ENCODE measurements at places on chromosomes 13 and 19. TPM values are rescaled to one million over a fixed set of nuclear protein-coding genes. Genes with fewer than 3 reads are reported as not detected.

GRCh38 chr13:49810567-49811526 lies 18.4 kb upstream of the KPNA3 start:
- no peaks in the 10 kb centered on the region for H3K27me3 ChIP-seq
- H3K36me3 ChIP-seq: no peaks in the 10 kb centered on the region
- no peaks in the 10 kb centered on the region for H3K4me1 ChIP-seq

DNA sequence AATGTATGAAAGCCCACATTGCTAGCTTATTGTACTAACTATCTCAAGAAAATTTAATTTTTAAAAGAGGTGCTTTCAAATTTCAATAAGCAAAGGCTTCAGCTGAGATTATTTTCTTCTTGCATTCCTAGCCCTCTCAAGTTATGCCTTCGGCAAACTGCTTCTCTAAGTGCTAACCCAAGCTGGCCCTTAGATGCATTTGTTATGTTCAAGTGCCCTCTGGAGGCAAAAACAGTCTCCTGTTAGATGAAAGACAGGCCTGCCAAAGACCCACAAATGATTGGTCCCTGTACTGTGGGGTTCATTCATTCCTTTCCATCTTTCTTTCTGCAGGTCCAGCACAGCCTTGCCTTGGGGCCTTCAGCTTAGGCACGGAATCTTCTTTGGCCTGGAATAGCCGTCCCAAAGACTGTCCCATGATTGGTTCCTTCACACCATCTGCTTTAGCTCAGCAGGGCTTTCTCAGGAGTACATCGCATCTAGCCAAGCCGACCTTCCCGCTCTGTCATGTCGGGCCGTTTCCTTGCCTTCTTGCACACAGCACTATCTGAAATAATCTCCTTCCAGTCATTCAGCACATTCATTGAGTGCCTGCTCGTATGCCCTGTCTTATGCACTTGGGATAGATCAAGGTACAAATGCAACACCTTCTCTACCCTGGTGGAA lies 26.4 kb upstream of the TPTE2 start:
- DNase-seq: peak; percentile 62
- H3K4me3 ChIP-seq: no peak overlapping the region
- H3K27ac ChIP-seq: no peak overlapping the region
- H3K36me3 ChIP-seq: no peaks in the 10 kb centered on the region
- no peaks in the 10 kb centered on the region for H3K27me3 ChIP-seq

DNA sequence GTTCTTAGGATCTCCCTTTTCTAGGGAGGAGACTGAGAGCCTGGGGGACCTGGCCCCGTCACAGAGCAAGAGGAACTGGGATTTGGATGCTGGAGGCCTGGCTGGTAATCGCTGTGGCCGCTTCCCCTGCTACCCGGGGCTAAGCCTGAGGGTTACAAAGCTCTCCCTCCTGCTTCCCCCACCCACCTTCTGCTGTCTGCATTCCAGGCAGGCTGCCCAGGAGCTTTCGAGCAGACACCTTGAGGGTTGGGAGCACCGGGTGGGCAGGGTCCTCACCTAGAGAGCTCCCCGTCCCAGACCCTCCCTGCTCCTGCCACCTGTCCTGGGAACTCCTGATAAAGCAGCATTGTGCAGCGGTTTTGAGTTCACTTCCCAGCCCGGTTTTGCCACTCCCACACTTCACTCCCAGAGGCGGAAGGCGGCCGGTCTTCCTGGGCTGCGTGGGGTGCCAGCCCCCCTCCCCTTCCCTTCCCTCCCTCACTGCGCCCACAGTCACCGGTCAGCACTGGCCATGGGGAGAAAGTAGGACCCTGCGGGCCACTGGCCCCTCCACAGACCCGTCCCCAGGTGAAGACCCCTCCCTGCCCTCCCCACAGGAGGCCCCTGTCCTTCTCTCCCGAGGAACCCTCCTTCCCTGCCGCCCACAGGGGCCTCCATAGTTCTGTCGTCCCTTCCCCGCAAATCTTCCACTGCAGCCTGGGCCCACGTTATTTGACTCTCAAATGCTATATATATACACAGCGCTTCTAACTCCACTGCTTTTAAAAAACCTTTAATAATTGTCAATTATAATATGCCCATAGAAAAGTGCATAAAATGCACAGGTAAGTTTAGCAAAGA lies 8.1 kb downstream of the PAK4 start:
- no peaks in the 10 kb centered on the region for H3K36me3 ChIP-seq
- H3K27me3 ChIP-seq: no peaks in the 10 kb centered on the region
- H3K4me3 ChIP-seq: no peak overlapping the region
- peak; percentile 48 for DNase-seq

DNA sequence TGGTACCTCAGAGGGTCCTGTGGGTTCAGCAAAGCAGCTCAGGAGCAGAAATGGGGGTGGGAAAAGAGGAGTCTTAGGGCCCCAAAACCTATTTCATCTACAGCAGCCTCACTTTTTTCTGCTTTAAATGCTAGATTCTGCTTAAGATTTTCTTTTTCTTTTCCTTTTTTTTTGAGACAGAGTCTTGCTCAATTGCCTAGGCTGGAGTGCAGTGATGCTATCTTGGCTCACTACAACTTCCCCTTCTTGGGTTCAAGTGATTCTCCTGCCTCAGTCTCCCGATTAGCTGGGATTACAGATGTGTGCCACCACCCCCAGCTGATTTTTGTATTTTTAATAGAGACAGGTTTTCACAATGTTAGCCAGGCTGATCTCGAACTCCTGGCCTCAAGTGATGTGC lies 30.7 kb upstream of the WDFY2 start:
- H3K27ac ChIP-seq: no peak overlapping the region
- H3K4me1 ChIP-seq: no peaks in the 10 kb centered on the region
- H3K4me3 ChIP-seq: no peak overlapping the region
- no peaks in the 10 kb centered on the region for H3K27me3 ChIP-seq
- H3K36me3 ChIP-seq: no peaks in the 10 kb centered on the region

GRCh38 chr13:36337938-36338641 lies 8.1 kb downstream of the SPART start:
- no peak for DNase-seq
- H3K27ac ChIP-seq: peak overlapping the region; percentile 64
- H3K4me3 ChIP-seq: no peak overlapping the region
- H3K4me1 ChIP-seq: peaks cover 64% of the 10 kb centered on the region
- peaks cover 3% of the 10 kb centered on the region for H3K36me3 ChIP-seq

DNA sequence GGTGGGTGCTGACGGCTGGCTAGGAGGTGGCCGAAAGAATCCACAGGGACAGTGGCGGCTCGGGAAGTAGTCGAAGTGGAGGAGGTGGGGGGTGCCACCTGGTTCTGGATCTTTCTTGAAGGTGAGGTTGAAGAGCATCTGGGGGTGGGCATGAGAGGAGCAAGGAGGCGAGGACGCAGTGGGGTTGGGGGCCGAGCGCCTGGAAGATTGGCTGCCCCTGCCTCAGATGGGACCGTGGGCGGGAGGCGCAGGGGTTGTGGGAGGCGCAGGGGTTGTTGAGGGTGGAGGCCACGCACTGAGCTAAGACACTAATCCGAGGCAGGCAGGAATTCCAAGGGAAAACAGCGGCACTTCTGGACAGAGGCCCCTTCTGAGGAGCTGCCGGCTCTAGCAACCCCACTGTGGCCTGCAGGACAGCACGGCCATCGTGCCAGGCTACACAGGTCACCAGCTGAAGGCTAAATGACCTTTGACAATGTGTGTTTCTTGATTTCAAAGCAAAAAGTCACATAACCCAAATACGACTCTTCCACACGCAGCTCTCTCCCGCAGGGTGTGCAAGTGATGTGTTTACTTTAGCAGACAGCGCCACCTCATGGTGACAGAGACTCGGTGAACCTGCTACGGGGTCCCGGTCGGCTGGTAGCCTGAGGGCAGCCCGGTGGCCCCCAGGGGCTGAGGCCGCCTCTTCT lies 44.1 kb upstream of the RANBP3 start:
- no peak overlapping the region for H3K27ac ChIP-seq
- H3K27me3 ChIP-seq: no peaks in the 10 kb centered on the region
- no peaks in the 10 kb centered on the region for H3K36me3 ChIP-seq
- H3K4me3 ChIP-seq: no peak overlapping the region
- peak; percentile 96 for DNase-seq

- peaks cover 90% of the 10 kb centered on the region for H3K27me3 ChIP-seq
- H3K36me3 ChIP-seq: no peaks in the 10 kb centered on the region
- peaks cover 2% of the 10 kb centered on the region for H3K4me1 ChIP-seq
- DNase-seq: no peak
- H3K4me3 ChIP-seq: no peak overlapping the region
Measured at GRCh38 chr19:19209372-19209771, 2.4 kb upstream of the NCAN start.

GRCh38 chr13:73991884-73992283 lies 142.3 kb downstream of the KLF12 start:
- H3K27me3 ChIP-seq: no peaks in the 10 kb centered on the region
- DNase-seq: no peak
- H3K4me1 ChIP-seq: peaks cover 10% of the 10 kb centered on the region
- no peak overlapping the region for H3K27ac ChIP-seq
- H3K4me3 ChIP-seq: no peak overlapping the region

DNA sequence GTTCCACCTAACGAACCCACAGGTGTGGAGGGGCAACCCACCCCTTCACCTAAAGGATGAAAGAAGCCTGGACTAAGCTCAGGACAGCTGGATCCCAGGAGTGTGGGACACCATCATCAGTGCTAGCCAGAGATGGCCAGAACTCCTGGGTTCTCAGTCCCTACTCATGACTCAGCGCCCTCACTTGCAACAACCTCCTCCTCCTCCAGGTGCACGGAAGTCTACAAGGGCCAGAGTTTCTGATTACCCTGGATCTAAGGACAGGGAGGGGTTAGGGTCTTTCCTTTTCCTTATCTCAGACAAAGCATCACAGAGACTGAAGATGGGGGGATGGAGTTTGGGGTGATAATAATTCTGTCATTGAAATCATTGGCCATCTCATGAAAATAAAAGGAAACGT lies 8.0 kb downstream of the TULP2 start:
- H3K4me1 ChIP-seq: no peaks in the 10 kb centered on the region
- DNase-seq: no peak
- no peak overlapping the region for H3K4me3 ChIP-seq
- H3K27ac ChIP-seq: 0 out of 2 replicates have a peak overlapping the region, but pooled peaks have one; percentile 9
- H3K27me3 ChIP-seq: no peaks in the 10 kb centered on the region
- no peaks in the 10 kb centered on the region for H3K36me3 ChIP-seq

DNA sequence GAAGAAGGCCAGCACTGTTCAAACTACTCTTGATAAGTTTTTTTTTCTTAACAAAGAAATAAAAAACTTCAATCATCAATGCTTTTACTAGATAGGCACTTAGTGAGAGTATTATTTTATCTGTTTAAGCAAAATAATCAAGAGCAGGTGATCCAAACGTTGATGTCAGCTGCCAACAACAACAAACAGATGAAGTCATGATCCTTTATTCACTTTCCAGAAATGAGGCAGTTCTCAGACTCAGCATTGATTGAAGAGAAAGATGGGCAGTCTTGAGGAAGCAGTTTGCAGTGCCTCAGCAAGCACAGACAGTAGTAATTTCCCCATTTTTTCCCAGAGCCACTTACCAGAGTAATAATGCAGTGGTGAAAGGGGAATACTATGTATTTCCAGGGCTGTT lies 38.4 kb upstream of the CSNK1A1L start:
- no peaks in the 10 kb centered on the region for H3K27me3 ChIP-seq
- H3K4me1 ChIP-seq: no peaks in the 10 kb centered on the region
- no peaks in the 10 kb centered on the region for H3K36me3 ChIP-seq
- no peak for DNase-seq

GRCh38 chr19:5237939-5238480 lies 102.6 kb downstream of the PTPRS start:
- no peak overlapping the region for H3K27ac ChIP-seq
- no peaks in the 10 kb centered on the region for H3K27me3 ChIP-seq
- no peaks in the 10 kb centered on the region for H3K36me3 ChIP-seq
- no peak overlapping the region for H3K4me3 ChIP-seq
- no peak for DNase-seq
- peaks cover 8% of the 10 kb centered on the region for H3K4me1 ChIP-seq

The MTUS2 gene
- 0.12 TPM for polyA plus RNA-seq

The PCCA gene
- polyA plus RNA-seq: 35.3 TPM

The CNN1 gene
- polyA plus RNA-seq: 22.7 TPM

The DOCK6 gene
- polyA plus RNA-seq: 34.6 TPM

The SULT2B1 gene
- polyA plus RNA-seq: 2.5 TPM

The CEACAM16 gene
- not detected for polyA plus RNA-seq
